ENCODE measurements at places on chromosomes 1 and 21.

- H3K36me3 ChIP-seq: peaks cover 4% of the 10 kb centered on the region
- no peak overlapping the region for H3K27ac ChIP-seq
- no peak overlapping the region for H3K4me3 ChIP-seq
- H3K27me3 ChIP-seq: peaks cover 10% of the 10 kb centered on the region
- peaks cover 16% of the 10 kb centered on the region for H3K4me1 ChIP-seq
- no peak for DNase-seq
Observed at GRCh38 chr1:169113613-169114119, 7.2 kb downstream of the ATP1B1 start.

GRCh38 chr1:90841473-90841872, 124.4 kb upstream of the BARHL2 start:
- H3K27me3 ChIP-seq: peaks cover 90% of the 10 kb centered on the region
- H3K4me3 ChIP-seq: no peak overlapping the region
- DNase-seq: no peak
- no peak overlapping the region for H3K27ac ChIP-seq
- peaks cover under 1% of the 10 kb centered on the region for H3K36me3 ChIP-seq

DNA sequence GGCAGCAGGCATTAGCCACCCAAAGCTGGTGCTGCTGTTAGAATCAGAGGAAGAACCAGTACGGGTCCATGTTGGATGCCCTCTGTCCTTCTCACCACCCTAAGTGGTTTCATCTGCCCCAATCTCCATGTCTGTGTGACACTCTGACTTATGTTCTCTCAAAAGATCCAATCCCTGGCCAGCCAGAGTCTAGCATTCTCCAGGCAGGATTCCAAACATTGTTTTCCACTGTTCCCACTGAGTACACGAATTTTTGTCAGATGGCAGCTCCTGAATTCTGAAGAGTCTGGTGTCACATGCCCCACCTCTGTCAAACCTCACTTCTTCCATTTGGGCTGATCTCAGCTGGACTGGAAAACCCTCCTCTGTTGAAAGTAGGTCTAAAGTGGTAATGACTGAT, 166.0 kb downstream of the DISC1 start:
- H3K27ac ChIP-seq: no peak overlapping the region
- peaks cover 2% of the 10 kb centered on the region for H3K4me1 ChIP-seq
- H3K36me3 ChIP-seq: peaks cover 2% of the 10 kb centered on the region
- no peak overlapping the region for H3K4me3 ChIP-seq
- no peak for DNase-seq

DNA sequence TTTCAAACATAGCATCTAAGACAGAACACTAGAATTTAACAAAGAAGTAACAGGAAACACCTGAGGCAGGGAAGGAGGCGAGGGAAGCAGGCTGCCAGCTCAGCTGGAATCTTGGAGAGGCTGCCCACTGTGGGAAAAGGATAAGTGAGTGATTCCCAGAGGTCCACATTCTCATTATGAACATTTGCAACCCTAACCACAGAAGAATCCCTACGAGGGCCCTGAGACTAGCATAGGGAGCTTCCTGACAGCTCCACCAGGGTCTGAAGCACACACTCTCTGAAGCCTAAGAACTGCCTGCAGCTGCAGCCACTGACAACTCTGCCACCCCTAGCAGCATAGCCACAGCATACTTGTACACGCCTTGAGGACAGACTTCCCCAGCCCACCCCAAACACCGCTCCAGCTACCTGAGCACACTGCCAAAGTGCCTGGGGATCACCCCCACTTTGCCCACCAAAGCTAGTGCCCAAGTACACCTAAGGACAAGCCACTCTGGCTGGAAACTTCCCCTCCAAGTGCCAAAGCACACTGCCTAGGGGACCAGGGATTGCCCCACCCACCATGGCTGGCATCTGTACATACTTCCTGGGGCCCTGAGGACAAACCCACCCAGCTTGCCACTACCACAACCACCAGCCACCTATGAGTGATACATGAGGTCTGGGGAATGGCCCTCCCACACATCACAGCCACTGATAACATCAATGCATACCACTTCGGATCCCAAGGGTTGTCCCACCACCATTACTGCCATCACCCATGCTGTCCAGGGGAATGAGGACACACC, 76.6 kb upstream of the GUCA2A start:
- no peaks in the 10 kb centered on the region for H3K27me3 ChIP-seq
- peaks cover 5% of the 10 kb centered on the region for H3K36me3 ChIP-seq
- H3K4me3 ChIP-seq: no peak overlapping the region
- no peak overlapping the region for H3K27ac ChIP-seq
- no peak for DNase-seq
- peaks cover 24% of the 10 kb centered on the region for H3K4me1 ChIP-seq

DNA sequence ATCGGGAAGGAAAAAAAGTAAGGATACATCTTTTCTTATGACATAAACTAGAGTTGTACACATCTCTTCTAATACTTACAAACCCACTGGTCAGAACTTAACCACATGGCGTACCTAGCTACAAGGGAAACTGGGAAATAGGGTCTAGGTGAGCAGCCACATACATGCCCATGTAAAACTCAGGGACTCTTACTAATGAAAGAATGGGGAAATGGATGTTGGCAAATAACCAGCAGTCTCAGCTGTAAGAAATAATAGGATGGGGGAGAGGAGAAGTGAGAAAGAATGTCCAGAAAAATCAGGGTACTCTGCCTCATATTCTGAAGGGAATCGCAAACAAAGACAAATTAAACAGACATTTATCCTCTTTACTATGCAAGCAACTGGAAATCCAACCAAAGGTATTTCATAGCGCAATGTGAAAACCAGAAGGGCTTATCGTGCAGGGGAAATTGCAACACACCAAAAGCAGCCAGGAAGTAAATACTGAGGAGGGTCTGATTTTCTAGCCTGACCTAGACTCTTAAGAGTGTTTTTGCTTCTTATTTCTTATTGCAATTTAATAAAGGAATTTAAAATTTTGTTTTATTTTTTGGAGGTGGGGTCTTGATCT, 17.5 kb downstream of the GTF2B start:
- H3K4me1 ChIP-seq: peaks cover 24% of the 10 kb centered on the region
- no peak for DNase-seq
- H3K27me3 ChIP-seq: no peaks in the 10 kb centered on the region
- no peaks in the 10 kb centered on the region for H3K36me3 ChIP-seq
- peak overlapping the region; percentile 16 for H3K27ac ChIP-seq

DNA sequence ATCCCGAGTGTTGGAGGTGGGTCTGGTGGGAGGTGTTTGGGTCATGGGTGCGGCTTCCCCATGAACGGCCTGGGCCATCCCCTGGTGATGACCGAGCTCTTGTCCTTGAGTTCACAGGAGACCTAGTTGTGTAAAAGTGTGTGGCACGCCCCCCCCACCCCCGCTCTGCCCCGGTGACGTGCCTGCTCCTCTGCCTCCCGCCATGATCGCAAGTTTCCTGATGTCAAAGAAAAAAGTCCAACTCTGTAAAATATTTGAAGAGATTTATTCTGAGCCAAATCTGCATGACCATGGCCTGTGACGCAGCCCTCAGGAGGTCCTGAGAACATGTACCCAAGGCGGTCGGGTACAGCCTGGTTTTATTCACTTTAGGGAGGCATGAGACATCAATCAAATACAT, 125.1 kb upstream of the COL6A1 start:
- H3K4me3 ChIP-seq: no peak overlapping the region
- peaks cover 2% of the 10 kb centered on the region for H3K4me1 ChIP-seq
- no peak overlapping the region for H3K27ac ChIP-seq

DNA sequence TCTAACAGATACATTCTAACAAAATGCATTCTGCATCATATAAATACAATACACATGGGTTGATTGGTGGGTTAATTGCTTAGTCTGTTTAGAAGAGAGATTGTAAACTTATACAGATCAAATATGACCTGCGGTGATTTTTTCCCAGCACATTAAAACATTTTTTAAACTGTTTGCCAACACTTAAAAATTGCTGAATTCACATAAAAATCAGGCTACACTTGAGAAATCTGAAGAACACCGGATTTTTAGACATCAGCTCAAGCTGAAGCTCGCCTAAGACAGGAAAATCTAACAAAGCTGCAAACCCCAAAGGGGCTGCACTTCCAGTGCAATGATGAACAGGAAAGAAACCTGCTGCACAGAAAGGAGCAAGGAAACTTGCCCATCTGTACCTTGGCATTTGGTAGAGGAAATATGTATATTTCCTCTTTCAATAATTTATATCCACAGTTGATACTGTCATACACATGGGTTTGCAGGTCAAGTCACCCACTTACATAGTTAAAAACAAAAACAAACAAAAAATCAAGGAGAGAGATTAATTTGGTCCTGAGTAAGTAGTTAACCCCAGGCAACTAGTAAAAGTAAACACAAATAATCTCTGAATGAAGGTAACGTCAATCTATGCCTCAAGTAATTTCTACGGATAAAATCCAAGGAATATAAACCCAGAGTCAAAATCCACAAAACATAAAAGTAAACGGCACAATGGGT, 30.4 kb upstream of the JAK1 start:
- no peak overlapping the region for H3K4me3 ChIP-seq
- H3K4me1 ChIP-seq: peaks cover 7% of the 10 kb centered on the region
- H3K27me3 ChIP-seq: no peaks in the 10 kb centered on the region
- H3K36me3 ChIP-seq: no peaks in the 10 kb centered on the region
- no peak overlapping the region for H3K27ac ChIP-seq

- H3K27me3 ChIP-seq: peaks cover 25% of the 10 kb centered on the region
- H3K27ac ChIP-seq: no peak overlapping the region
Observed at GRCh38 chr21:39134288-39134810, 48.9 kb downstream of the PSMG1 start.

- no peaks in the 10 kb centered on the region for H3K4me1 ChIP-seq
- no peak overlapping the region for H3K4me3 ChIP-seq
- H3K27ac ChIP-seq: no peak overlapping the region
Observed at GRCh38 chr21:14913638-14914037, 151.2 kb downstream of the NRIP1 start.

DNA sequence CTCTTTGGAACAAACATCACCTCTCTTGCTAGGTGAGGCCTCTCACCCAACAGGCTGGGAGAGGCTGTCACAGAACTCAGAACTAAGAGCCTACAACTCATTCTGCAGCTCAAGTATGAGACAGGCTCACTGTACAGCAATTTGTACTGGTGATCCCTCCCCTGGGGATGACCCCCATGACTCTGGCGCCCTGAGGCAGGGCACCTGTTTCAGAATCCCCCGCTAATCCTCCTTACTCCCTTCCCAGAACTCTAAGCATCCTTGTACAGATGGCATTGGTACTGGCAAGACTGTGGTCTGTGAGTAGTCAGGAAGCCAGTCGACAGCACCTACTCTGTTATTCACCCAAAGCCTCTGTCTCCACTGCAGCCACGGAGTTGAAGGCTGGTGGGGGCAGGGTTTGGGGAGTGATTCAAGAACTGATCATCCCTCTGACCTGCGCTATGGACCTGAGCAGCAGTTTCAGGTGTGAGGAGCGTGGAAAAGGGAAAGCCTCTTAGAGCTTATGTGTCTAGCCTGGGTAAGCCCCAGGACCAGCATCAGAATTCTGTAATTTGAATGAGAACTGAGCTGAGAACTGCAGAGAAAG, 655.5 kb downstream of the KIF26B start:
- no peak for DNase-seq
- peaks cover 4% of the 10 kb centered on the region for H3K4me1 ChIP-seq
- no peak overlapping the region for H3K27ac ChIP-seq
- no peak overlapping the region for H3K4me3 ChIP-seq
- H3K36me3 ChIP-seq: no peaks in the 10 kb centered on the region
- H3K27me3 ChIP-seq: no peaks in the 10 kb centered on the region

DNA sequence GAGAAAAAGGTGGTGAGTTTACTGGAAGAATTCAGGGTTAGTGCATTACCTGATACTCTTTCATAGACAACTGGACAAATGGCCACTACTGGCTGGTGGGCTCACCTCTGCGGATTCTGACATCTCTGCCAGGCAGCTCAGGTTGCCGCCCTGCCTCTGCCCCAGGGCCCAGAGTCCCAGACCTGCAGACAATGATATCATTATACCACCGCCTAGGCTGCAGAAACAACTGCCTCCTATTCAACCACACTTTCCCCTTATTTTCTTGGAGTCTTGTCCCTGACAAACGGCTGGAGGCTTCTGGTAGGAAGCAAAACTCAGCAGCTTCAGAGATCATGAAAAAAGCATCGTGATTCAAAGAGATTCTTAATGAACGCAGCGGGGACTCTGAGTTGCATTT, 37.0 kb downstream of the IRF2BP2 start:
- no peak for DNase-seq
- H3K27ac ChIP-seq: no peak overlapping the region
- no peaks in the 10 kb centered on the region for H3K4me1 ChIP-seq
- no peak overlapping the region for H3K4me3 ChIP-seq
- H3K36me3 ChIP-seq: no peaks in the 10 kb centered on the region

DNA sequence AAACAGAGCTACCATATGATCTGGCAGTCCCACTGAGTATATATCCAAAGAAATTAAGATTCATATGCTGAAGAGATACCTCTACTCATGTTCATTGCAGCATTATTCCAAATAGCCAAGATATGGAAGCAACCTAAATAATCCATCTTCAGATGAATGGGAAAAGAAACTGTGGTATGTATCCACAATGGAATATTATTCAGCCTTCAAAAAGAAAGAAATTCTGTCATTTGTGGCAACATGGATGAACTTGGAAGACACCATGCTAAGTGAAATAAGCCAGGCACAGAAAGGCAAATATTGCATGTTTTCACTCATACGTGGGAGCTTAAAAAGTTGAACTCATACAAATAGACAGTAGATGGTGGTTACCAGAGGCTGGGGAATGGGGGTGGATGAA, 47.8 kb downstream of the UBE4B start:
- DNase-seq: no peak
- H3K4me3 ChIP-seq: no peak overlapping the region
- peaks cover 19% of the 10 kb centered on the region for H3K4me1 ChIP-seq
- H3K27ac ChIP-seq: no peak overlapping the region
- no peaks in the 10 kb centered on the region for H3K27me3 ChIP-seq
